Pancreas (tissue), 10 donors: ENCODE measurements at places on chromosomes 3 and 15. TPM values are rescaled to one million over a fixed set of nuclear protein-coding genes. Genes with fewer than 3 reads are reported as not detected.

The RBP2 gene
- total RNA-seq: not detected

The LTF gene
- 21.0 TPM for total RNA-seq

The LRRC31 gene
- not detected for total RNA-seq

The SLC9C1 gene
- not detected for total RNA-seq

The ZNF662 gene
- total RNA-seq: 7.6 TPM

The MINDY2 gene
- total RNA-seq: 7.5 TPM

The TMEM207 gene
- total RNA-seq: not detected

The TRH gene
- not detected for total RNA-seq

DNA sequence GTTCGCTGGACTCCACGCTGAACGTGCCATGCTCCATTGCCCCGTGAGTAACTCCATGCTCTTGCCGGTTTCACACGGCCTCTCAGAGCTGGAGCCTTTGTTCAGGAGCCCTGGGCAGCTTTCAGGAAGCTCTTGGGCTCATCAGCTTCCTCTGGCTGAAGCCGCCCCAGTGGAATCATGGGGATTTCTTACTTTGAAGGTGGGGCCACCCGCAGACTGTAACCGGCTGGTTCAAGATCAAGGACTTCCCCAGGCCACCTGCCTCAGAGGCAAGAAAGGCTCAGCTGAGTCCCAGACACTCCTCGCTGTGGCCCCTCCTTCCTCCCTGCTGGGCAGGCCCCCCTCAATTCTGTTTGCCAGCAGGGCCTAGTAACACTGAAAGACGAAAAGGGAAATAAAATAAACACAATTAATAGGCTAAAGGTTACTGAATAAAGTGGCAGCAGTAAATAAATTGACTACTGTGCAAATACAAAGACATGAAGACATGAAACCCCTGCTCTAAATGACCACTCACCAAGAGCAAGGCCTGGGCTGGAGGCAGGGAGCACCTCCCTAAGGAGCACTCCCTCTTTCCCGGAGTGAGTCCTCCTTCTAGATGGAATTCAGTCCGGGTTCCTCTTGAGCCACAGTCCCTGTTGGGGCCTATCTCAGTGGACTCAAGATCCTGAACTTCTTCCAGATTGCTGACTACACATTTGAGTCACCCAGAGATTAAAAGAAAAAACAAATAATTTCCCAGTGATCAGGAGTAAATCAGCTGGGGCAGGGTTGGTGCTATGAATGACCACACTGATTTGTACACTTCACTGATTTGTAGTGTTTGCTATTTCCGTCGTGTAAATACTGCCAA lies 51.0 kb downstream of the ZDHHC19 start:
- peaks cover 26% of the 10 kb centered on the region for H3K4me1 ChIP-seq
- H3K4me3 ChIP-seq: no peak overlapping the region
- H3K36me3 ChIP-seq: no peaks in the 10 kb centered on the region
- peak; percentile 41 for DNase-seq
- H3K27me3 ChIP-seq: no peaks in the 10 kb centered on the region

DNA sequence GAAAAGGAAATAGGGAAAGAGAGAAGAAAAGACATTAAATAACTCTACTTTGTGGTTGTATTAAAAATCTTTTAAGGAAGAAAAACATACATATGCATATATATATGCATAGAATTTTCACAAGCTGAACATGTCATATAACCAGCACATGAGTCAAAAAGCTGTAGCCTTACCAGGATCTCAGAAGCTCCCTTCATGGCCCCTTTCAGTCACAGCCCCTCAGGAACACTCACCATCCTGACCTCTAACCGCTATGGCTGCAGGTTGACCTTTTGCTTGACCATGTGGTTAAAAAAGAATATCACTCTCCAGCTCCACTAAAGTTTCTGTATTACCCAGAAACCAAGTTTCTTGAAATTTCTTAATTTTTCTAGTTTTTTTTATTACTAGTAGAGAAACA lies 103.4 kb downstream of the CHST2 start:
- no peak overlapping the region for H3K4me3 ChIP-seq
- DNase-seq: no peak
- no peak overlapping the region for H3K27ac ChIP-seq
- H3K27me3 ChIP-seq: no peaks in the 10 kb centered on the region
- no peaks in the 10 kb centered on the region for H3K36me3 ChIP-seq

GRCh38 chr3:35263477-35263876 lies 375.8 kb upstream of the ARPP21 start:
- no peak overlapping the region for H3K4me3 ChIP-seq
- H3K36me3 ChIP-seq: no peaks in the 10 kb centered on the region
- H3K27me3 ChIP-seq: no peaks in the 10 kb centered on the region
- no peak overlapping the region for H3K27ac ChIP-seq

GRCh38 chr15:40333922-40334492 lies 6.7 kb downstream of the CCDC9B start:
- H3K27me3 ChIP-seq: no peaks in the 10 kb centered on the region
- DNase-seq: peak; percentile 67
- H3K27ac ChIP-seq: peak overlapping the region; percentile 73
- H3K36me3 ChIP-seq: no peaks in the 10 kb centered on the region

DNA sequence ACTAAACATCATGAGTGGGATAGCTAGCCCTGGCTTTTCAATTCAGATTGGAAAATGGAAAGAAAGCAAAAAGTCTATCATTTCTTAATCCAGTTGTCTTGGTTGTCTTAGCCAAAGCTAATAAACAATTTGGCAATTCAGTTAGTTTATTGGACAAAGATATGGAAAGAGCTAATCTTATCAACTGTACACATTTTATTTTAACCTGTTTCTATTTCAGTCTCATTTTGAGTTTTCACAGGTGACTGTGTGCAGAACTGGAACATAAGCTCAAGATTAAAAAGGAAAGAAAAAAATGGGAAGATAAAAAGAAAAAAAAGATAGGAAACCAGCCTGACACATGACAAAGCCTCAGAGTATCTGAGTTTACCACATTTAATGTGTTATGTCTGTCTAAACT lies 642.6 kb downstream of the SQOR start:
- no peak for DNase-seq
- no peaks in the 10 kb centered on the region for H3K27me3 ChIP-seq
- H3K4me1 ChIP-seq: peaks cover 18% of the 10 kb centered on the region
- no peak overlapping the region for H3K27ac ChIP-seq

DNA sequence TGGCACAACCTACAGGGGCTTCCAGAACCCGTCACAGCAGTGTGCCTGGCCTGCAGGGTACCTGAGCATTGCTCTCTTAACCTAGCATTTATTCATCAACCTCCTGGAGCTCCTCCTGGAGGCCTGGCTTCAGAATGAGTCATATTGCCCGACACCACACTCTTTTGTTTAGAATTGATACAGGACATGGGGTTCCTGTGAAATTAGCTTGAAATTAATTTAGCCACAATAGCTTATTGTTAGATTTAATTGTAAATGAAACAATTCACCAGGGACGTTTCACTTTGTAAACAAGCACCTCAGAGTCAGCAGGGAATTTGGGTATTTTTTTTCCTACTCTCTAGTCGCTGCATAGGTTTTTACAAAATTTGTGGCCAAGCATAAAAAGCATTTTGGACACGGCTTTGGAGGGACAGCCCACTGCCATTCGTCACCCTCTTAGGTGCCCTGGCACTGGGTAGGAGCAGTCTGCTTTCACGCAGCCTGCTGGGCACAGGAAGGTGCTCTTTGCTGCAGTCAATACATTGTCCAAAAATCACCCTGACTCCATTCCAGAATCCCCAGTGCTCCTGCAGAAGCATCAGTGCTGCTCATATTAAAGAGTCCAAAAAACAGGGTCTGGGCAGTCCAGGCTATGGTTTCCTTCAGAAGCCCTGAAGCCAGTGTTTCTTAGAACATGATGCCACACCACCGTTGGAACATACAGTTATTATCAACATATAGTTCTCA lies 60.8 kb upstream of the MEF2A start:
- no peaks in the 10 kb centered on the region for H3K27me3 ChIP-seq
- H3K27ac ChIP-seq: no peak overlapping the region
- H3K36me3 ChIP-seq: no peaks in the 10 kb centered on the region
- no peak for DNase-seq
- no peaks in the 10 kb centered on the region for H3K4me1 ChIP-seq

- no peak for DNase-seq
- no peaks in the 10 kb centered on the region for H3K36me3 ChIP-seq
- H3K27ac ChIP-seq: no peak overlapping the region
- no peaks in the 10 kb centered on the region for H3K4me1 ChIP-seq
- H3K27me3 ChIP-seq: no peaks in the 10 kb centered on the region
Measured at GRCh38 chr3:35992041-35992440, 352.7 kb downstream of the ARPP21 start.

GRCh38 chr3:61828880-61829721 lies 267.7 kb downstream of the PTPRG start:
- no peak overlapping the region for H3K27ac ChIP-seq
- no peaks in the 10 kb centered on the region for H3K27me3 ChIP-seq
- H3K4me1 ChIP-seq: no peaks in the 10 kb centered on the region
- H3K4me3 ChIP-seq: no peak overlapping the region

DNA sequence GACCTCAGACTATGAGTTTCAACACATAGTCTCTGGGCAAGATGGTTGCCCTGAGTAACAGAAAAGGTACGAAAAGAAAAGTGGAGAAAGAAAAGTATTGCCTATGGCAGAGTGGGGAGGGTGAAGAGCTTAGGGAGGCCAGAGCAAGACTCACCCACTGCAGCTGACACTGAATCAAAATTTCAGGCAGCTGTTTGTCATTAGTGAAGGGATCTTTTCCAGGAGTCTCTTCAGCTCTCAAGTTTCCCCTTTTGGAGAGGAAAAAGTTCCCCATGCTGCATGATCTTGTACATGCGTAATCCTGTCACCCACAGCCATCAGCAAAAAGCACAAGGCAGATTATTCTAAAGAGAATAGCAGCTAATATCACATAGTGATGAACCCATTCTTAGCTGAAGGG lies 616.9 kb upstream of the GBE1 start:
- H3K27me3 ChIP-seq: no peaks in the 10 kb centered on the region
- no peak overlapping the region for H3K4me3 ChIP-seq
- no peak overlapping the region for H3K27ac ChIP-seq
- no peak for DNase-seq
- H3K36me3 ChIP-seq: no peaks in the 10 kb centered on the region

DNA sequence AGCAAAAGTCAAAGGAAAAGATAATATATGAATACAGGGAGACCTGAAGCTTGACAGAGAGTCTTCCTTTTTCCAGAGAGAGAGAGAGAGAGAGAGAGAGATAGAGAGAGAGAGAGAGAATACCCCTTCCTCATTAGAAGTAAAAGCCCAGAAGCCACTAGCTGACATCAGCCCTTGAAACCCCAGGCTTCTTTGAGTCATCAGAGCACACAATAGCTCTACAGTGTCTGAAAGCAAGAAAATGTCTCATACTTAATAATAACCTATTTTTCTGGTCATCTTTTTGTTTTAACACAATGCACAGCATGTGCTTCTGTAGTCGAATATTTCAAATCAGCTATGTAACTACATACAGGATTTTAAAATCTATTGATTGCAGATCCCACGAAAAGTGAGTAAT lies 109.2 kb upstream of the NANOGP8 start:
- no peaks in the 10 kb centered on the region for H3K27me3 ChIP-seq
- no peak overlapping the region for H3K27ac ChIP-seq
- DNase-seq: no peak
- no peak overlapping the region for H3K4me3 ChIP-seq

DNA sequence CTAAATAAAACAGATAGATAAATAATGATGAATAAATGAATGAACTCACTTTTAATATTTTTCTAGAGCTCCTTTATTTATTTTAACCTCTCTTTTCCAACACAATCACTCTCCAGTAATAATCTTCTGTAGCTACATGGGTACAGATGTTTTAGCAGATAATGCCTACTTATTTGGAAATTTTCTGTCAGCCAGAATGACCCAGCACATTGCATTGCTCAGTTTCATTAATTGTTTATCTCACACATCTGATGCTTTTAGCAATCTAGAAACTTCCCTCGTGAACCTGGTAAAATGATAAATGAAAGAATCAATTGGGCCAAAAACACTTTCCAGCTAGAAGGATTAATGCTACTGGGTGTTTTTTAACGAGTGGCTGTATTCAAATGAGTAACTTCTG lies 14.9 kb upstream of the MYH15 start:
- no peak overlapping the region for H3K27ac ChIP-seq
- DNase-seq: no peak
- no peaks in the 10 kb centered on the region for H3K27me3 ChIP-seq
- H3K36me3 ChIP-seq: no peaks in the 10 kb centered on the region
- H3K4me3 ChIP-seq: no peak overlapping the region

- H3K27ac ChIP-seq: no peak overlapping the region
- H3K36me3 ChIP-seq: no peaks in the 10 kb centered on the region
- no peaks in the 10 kb centered on the region for H3K27me3 ChIP-seq
- peaks cover 10% of the 10 kb centered on the region for H3K4me1 ChIP-seq
- H3K4me3 ChIP-seq: no peak overlapping the region
Measured at GRCh38 chr3:182214416-182214815, 502.7 kb downstream of the SOX2 start.

- no peak overlapping the region for H3K27ac ChIP-seq
- H3K4me3 ChIP-seq: no peak overlapping the region
- H3K36me3 ChIP-seq: no peaks in the 10 kb centered on the region
- H3K4me1 ChIP-seq: no peaks in the 10 kb centered on the region
- no peak for DNase-seq
- no peaks in the 10 kb centered on the region for H3K27me3 ChIP-seq
Measured at GRCh38 chr3:111907151-111907550, 48.1 kb downstream of the PHLDB2 start.

DNA sequence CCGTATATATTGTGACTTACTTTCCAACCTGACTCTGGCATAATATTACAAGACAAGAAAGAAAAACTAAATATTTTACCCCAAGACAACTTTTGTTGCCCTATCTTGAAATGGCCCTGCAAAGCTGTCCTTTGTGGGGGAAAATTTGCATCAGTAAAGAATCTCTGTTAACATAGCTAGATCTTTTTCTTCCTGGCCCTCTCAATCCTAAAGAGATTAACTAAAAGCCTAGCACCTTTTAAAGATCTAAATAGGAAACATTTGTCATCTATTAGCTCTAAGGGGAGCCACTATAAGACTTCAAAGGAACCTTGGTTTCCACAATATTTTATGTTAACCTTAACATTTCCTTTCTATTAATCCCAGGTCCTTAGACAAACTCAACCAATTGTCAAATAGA lies 199.0 kb upstream of the SLITRK3 start:
- no peaks in the 10 kb centered on the region for H3K4me1 ChIP-seq
- no peak for DNase-seq
- no peak overlapping the region for H3K4me3 ChIP-seq
- H3K36me3 ChIP-seq: no peaks in the 10 kb centered on the region
- H3K27ac ChIP-seq: no peak overlapping the region

DNA sequence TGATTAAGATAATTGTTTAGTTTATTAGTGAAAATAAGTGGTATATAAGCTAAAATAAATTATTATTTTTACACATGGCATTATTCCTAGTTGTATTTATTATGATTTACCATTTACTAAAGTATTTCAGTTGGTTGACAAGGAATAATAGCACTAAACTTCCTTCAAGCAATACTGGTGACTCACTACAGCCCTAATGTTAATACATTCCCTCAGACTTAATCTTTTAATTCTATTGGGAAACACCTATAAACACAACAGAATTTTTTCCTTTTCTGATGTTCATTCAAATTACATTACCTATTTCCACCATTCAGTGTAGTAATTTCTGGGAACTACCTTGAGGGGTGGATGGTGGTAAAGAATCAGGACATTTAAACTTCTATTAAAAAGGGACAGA lies 264.0 kb downstream of the TIGIT start:
- no peak overlapping the region for H3K27ac ChIP-seq
- no peak overlapping the region for H3K4me3 ChIP-seq
- no peaks in the 10 kb centered on the region for H3K27me3 ChIP-seq
- no peaks in the 10 kb centered on the region for H3K36me3 ChIP-seq

GRCh38 chr3:178257491-178257890 lies 278.7 kb upstream of the KCNMB2 start:
- no peaks in the 10 kb centered on the region for H3K4me1 ChIP-seq
- no peak overlapping the region for H3K27ac ChIP-seq
- no peak for DNase-seq
- no peak overlapping the region for H3K4me3 ChIP-seq
- no peaks in the 10 kb centered on the region for H3K27me3 ChIP-seq
